ENCODE measurements at places on chromosomes 3 and 15. TPM values are rescaled to one million over a fixed set of nuclear protein-coding genes. Genes with fewer than 3 reads are reported as not detected.

The TBC1D2B gene
- total RNA-seq, result 119 TPM

The HES1 gene
- total RNA-seq, result not detected

The CCK gene
- total RNA-seq, result not detected

The SEMA3G gene
- 0.13 TPM for total RNA-seq

- DNase-seq, result no peak
These were observed 4.5 kb upstream of the SEMA3B start for GRCh38 chr3:50264383-50264963.
